ENCODE measurements at places on chromosomes 3 and 15.

DNA sequence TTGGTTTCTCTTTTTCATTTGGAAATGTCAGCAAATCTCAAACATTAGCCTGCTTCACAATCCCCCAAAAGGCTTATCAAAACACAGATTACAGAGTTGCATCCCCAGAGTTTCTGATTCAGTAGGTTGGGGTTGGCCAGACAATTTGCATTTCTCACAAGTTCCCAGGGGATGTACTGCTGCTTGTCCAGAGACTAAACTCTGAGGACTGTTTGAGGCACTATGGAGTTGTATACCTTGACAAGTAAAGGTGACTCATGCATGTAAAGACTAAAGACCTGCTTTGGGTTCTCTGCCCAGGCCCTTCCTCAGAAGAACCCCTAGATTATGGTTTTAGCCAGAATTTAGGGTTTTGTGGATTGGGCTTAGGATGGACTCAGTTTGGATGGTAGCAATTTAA, 151.1 kb upstream of the ARHGEF26 start:
- no peak for DNase-seq

DNA sequence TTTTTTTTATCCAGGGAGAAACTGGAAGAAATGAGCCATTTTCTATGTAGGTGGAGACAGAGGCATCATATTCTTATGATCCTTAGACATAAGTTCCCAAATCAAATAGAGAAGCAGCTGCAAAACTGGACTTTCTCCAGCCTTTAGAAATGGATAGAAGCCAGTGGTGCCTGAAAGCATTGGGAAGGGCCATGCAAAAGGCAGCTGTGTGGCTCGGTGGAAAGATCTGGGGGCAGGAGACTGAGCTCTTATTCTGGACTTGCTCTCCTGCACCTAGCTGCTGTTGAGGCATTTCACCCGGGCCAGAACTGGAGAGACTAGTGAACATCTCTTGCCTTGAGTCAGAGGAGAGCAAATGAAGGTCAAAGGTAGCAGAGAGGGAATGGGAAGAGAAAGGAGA, 73.1 kb downstream of the TFG start:
- DNase-seq, result no peak

DNA sequence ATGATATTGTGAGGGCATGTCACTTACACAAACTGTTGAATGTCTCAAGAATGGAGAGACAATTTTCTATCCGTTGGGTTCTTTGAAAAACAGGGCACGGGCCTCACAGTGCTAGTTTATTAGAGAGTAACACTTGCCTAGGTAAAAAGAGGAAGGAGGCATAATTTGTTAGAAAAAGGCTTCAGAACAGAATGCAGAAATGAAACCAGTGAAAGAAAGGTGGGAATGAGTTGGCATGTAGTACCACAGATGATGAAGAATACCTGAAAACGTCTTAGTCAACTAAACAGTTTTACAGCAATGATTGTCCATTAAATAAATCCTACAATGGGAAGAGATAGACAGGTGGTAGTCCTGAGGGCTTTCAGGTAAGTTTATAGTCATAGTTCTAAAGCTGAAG, 1399.7 kb upstream of the CADM2 start:
- DNase-seq, result no peak

- DNase-seq, result no peak
Observed at GRCh38 chr15:75832114-75832513, 11.1 kb upstream of the UBE2Q2 start.

GRCh38 chr3:145780301-145780700, 380.7 kb downstream of the PLOD2 start:
- no peak for DNase-seq

- DNase-seq, result no peak
Observed at GRCh38 chr3:46912986-46913385, 35.5 kb downstream of the PTH1R start.

- no peak for DNase-seq
Observed at GRCh38 chr3:39220407-39221140, 28.2 kb upstream of the XIRP1 start.

GRCh38 chr3:144045766-144046165, 74.1 kb downstream of the DIPK2A start:
- DNase-seq, result no peak

DNA sequence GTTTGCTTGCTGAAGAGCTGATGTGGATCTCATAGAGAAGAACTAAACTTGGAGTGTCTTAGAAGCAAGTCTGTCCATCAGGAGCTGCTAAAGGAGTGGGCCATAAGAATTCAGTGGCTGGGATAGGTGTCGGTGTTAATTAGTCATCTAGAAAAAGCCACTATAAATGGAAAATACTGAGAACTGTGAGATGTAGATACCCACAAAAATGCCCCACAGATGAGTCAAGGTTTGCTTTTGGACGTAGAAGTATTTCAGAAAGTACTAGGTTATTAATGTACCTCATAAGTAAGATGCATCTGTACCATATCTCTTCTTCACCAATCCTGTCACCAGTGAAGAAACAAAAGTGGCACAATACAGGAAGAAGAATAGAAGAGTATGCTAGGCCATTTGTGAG, 530.9 kb upstream of the TGFBR2 start:
- DNase-seq, result no peak

DNA sequence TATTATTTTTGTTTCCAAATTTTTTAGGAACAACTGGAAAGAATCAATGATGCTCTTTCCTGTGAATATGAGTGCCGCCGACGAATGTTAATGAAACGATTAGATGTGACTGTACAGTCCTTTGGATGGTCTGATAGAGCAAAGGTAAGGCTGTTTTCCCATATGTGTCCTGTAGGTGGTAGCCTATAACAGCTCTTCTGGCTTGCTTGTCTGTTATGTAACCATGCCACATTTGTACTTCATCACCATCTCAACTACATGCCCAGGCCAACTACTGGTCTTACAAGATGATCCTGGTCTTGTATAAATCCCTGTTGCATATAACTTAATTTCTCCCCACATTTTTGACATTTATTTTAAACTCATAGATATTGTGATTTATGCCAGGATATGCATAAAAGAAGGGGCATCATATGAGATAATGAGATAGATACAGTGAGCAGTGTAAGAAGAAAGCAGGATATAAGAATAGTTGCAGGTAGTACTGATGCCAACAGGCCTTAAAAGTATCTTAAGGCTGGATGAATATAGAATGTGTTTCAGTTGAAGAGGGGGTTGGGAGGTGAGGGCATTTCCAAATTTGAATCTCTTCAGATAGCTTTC, 20.3 kb downstream of the FAM98B start:
- DNase-seq, result peak; percentile 44

GRCh38 chr3:182331341-182331740, 462.0 kb upstream of the ATP11B start:
- DNase-seq, result no peak

GRCh38 chr3:14762701-14763100, 56.1 kb upstream of the FGD5 start:
- DNase-seq, result no peak

DNA sequence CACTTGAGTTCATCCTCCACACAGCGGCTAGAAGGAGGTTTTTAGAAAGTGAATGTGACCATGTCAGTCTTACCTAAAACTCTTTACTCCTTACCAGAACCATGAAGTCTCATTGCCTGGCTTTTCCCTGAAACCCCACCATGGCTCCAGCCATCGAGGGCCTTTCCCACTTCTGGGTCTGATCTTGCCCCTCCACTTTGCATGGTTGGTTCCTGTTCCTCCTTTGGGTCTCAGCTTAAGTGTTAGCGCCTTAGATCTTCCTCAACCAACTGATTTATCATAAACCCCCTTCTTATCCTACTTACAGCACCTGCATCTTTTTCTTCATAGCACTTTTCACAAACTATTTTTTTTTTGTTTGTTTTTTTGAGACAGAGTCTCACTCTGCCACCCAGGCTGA, 45.9 kb upstream of the ULK4 start:
- DNase-seq, result no peak

DNA sequence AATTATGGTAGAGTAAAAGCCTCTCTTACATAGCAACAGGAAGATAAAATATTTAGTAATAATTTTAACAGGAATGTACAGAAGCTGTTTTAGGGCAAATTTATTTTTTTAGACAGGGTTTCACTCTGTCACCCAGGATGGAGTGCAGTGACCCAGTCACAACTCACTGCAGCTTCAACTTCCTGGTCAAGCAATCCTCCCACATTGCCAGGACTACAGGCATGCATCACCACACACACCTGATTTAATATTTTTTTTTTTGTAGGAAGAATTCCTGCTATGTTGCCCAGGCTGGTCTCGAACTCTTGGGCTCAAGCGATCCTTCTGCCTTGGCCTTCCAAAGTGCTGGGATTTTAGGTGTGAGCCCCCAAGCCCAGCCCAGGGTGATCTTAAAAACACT, 61.1 kb downstream of the PCCB start:
- DNase-seq, result no peak

- DNase-seq, result peak; percentile 94
Observed at GRCh38 chr3:55484801-55485791, 2.0 kb downstream of the WNT5A start.

- no peak for DNase-seq
Observed at GRCh38 chr15:98763179-98763578, 114.8 kb downstream of the IGF1R start.

- no peak for DNase-seq
Observed at GRCh38 chr15:33059184-33059583, 135.3 kb downstream of the FMN1 start.

GRCh38 chr3:188712248-188712924, 459.4 kb upstream of the TPRG1 start:
- DNase-seq, result no peak

GRCh38 chr3:132641837-132642538, 17.6 kb downstream of the ACAD11 start:
- DNase-seq, result peak; percentile 52

- DNase-seq, result no peak
Observed at GRCh38 chr15:58627701-58628100, 121.8 kb downstream of the ADAM10 start.

- no peak for DNase-seq
Observed at GRCh38 chr15:92819278-92820235, 80.6 kb upstream of the CHD2 start.

DNA sequence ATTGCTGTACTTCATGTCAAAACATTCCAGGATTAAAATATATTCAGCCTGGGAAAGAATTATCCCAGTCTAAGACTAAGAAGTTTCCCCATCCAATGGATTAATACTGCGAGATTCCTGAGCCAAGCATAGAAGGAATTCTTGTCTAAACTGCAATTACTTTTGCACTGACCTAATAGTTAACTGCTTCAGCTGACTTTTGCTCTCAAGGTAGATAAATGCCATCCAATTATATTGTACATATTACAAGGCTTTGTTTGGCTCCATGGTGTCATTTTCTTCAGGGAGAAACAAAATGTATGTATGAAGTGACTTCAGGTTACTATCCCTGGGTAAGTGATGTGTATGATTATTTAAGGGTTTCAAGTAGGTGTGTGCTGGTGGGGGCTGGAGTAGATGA, 6.1 kb upstream of the IFT57 start:
- DNase-seq, result no peak

DNA sequence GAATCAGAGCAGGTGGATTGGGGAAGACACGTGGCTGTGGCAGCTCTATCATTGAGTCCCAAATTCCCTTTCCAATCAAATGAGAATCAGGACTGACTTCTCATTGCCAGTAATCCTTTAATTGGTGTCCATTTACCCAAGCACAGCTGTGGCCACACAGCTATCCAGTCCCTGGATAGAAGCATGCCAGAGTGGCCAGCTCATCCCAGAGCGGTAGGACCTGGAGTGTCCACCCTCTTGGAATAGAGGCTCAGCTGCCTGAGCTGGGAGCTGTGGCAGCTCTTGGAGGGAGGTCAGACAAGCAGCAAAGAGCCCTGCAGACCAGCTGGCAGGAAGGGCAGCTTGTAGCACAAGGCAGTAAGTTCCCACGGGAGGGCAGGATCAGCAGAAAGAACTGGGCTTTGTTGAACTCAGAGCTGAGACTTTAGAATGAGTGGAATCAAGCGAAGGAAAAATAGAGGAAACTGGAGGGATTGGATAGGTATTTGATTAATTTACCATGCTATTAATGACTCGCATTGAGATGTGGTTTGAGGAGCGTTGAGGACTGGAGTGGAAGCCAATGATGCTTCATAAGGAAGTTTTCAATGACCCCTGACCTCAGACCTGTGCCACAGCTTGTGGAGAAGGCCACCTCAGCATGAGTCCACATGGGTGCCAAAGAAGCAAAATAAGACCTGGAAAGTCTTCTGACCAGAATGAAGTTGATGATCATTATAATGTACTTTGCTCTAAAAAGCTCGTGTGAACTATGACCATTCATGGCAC, 6.9 kb upstream of the ALPK3 start:
- DNase-seq, result no peak

GRCh38 chr15:53193149-53193548, 403.0 kb upstream of the ONECUT1 start:
- DNase-seq, result peak; percentile 26

DNA sequence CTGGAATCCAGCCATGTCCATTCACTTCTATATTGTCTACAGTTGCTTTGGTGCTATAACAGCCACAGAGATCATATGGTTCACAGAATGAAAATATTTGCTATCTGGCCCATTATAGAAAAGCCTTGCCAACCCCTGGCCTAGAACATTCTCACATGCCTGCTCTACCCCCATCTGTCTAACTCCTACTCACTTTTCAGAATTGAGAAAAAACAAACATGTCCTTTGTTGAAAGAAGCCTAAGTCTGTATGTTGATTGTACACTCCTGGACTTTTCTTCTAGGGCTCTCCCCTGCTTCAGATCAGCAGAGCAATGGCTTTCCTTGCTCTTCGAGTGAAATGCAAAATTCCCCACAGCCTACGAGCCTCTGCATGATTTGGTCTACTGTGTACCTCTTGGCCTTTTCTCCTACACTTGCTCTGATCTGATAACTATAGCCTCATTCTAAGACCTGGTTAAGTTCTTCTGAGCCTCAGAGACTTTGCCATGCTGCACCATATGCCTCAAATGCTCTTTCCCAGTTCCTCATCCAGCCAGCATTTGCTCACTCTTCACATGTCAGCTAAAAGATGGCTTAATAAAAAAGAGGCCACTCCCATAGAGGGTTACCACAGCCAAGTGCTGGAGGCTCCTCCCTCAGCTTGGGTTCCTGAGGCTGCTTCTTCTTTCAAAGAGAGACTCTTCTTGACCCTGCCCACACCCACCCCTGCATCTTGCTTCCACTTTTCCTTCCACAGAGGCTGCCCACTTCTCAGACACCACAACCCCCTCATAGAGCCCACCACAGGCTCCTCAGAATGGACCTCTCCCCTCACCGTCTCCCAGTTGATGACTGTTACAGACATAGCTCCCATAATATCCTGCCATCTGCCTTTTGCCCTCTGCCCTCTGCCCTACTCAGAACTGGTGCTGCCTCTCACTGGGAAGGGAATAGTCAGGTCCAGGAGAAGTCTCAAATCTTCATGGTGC, 22.9 kb upstream of the DCLK3 start:
- no peak for DNase-seq

DNA sequence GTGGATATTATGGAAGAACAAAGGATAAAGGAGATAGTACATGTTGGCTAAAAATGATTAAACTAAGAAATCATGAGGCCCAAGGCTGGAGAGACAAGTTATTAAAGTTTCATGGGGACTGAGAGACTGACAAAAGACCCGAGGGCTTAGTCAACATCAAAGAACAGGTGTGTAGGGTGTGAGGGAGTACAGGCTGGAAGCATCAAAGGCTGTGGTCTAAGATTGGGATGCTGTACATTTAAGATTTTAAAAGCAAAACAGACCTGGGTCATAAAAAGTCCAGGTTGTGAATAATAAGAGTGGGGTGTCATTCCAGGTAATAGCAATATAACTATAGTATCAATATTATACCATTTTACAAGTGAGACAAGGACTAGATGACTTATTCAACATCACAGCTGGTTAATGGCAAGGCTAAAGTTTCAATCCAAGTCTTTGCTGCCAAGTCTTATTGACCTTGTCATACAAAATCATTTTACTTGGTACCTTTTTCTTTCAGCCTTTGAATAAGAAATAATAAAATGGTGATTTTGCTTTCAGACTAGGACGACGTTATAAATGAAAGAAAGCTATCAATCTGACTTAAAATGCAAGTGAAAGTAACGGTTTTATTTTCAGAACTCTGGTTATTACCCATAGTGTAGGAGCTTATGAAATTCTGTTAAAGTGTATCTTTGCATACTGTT, 211.6 kb downstream of the TNIK start:
- no peak for DNase-seq

Measured in H7 (cell line).